ENCODE measurements at places on chromosomes 4 and X.

GRCh38 chrX:136464589-136464988 lies 23.2 kb upstream of the BRS3 start:
- no peaks in the 10 kb centered on the region for H3K4me1 ChIP-seq
- no peak overlapping the region for H3K4me3 ChIP-seq
- DNase-seq: no peak
- no peak overlapping the region for H3K27ac ChIP-seq

- H3K27ac ChIP-seq: no peak overlapping the region
- no peak overlapping the region for H3K4me3 ChIP-seq
- H3K4me1 ChIP-seq: no peaks in the 10 kb centered on the region
- H3K36me3 ChIP-seq: no peaks in the 10 kb centered on the region
Measured at GRCh38 chrX:24946369-24946768, 69.4 kb downstream of the ARX start.

DNA sequence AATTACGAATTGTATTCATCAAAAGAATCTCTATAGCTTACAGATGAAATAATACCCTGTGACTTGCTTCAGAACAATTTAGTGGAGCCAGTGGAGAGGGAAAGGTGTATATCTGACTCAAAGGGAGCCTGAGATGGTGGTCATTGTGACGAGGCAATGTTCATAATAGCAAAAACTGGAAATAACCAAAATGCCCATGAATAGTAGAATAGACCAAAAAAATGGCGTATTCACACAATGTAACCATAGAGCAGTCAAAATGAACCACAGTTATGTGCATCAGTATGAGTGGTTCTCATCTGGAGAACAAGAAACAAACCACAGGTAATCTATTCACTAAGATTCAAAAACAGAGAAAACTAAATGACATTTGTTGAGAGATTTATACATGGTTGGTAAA lies 125.3 kb upstream of the CLNK start:
- H3K27me3 ChIP-seq: peaks cover 2% of the 10 kb centered on the region
- peaks cover 19% of the 10 kb centered on the region for H3K4me1 ChIP-seq
- H3K27ac ChIP-seq: no peak overlapping the region
- H3K4me3 ChIP-seq: no peak overlapping the region

DNA sequence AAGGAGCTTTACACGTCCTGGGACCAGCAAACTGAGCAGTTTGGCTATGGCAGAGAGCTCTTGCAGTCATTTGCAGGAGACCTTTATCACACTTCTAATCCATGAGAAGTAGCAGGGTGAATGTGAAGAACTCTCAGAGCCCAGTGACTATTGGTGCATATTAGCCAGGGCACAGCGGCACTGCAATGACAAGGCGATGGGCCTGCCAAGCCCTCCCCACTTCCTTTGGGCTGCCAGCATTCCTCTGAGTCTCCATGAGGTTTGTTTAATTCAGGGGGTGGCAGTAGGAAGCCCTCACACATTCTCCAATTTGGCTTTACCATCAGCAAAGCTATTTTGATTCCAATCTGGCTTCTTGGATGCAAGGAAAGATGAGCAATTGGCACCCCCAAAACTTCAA lies 79.2 kb upstream of the TSPAN7 start:
- no peak for DNase-seq
- H3K27me3 ChIP-seq: no peaks in the 10 kb centered on the region
- no peaks in the 10 kb centered on the region for H3K4me1 ChIP-seq
- no peak overlapping the region for H3K4me3 ChIP-seq

DNA sequence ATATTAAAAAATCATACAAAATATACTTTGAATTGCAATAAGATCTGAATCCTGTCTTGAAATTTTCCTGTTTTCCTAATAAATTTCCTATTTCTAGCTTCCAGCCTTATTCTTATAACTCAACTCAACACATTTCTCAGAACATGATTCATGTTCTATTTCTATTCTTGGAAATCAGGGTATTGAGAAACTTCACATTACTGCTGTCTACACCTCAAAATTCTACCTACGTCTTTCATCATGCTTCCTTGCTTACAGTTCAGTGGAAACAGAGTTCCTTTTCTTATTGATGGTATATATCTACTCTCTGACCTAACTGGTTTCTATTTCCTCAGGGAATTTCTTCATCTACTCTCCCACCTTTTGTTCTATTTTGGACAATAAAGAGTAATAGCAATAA lies 2139.0 kb downstream of the ARAP2 start:
- H3K36me3 ChIP-seq: no peaks in the 10 kb centered on the region
- H3K4me3 ChIP-seq: no peak overlapping the region
- H3K4me1 ChIP-seq: peaks cover 7% of the 10 kb centered on the region
- no peaks in the 10 kb centered on the region for H3K27me3 ChIP-seq
- DNase-seq: no peak
